CD4-positive, alpha-beta T cell treated with Interleukin-15 for 4 hours (primary cell): ENCODE measurements at places on chromosomes 7 and 10.

GRCh38 chr10:72090326-72090725, 2.0 kb upstream of the SPOCK2 start:
- no peak for DNase-seq

- no peak for DNase-seq
Observed at GRCh38 chr10:131869344-131869743, 31.5 kb upstream of the PPP2R2D start.

DNA sequence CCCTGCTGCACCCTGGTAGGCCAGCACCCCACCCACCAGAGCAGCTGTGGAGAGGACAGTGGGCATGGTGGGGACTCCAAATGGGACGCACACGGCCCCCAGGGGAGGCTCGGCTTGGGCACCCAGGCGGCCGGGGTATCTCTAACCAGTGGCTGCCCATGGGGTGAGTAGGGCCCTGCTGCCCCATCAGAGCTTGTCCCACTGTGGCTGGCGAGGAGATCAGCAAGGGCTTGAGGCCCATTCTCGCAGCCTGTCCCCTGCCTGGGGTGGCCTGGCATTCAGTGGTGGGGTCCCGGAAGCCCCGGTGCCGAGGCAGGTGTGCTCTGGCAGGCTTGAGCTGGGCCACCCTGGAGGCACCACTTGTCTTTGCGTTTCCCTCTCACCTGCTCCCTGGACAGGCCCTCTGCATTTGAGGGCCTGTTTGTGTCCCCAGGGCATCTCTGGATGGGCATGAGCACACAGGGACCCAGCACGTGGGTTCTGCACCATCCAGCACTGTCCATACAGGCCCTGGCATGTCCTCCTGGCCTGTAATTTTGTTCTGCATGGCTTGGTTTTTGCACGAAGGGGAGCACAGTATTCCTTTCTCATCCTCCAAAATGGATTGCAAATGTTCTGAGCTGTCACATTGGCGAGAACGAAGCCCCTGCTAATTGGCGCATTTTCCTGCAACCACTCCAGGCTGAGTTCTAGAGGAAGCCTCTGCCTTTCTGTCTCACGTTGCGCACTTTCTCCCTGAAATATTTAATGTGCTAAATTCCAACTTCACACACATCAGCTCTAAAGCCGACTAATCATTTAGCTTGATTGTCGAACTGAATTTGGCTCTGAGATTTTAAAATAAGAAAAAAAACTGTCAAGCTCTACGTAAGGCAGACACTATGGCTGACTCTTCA, 27.2 kb downstream of the PWWP2B start:
- DNase-seq: no peak

GRCh38 chr10:111023060-111023459, 53.8 kb upstream of the ADRA2A start:
- DNase-seq: no peak

- DNase-seq: no peak
Observed at GRCh38 chr7:112130729-112131410, 75.3 kb downstream of the DOCK4 start.

GRCh38 chr7:130958846-130959245, 224.8 kb upstream of the KLF14 start:
- DNase-seq: no peak

DNA sequence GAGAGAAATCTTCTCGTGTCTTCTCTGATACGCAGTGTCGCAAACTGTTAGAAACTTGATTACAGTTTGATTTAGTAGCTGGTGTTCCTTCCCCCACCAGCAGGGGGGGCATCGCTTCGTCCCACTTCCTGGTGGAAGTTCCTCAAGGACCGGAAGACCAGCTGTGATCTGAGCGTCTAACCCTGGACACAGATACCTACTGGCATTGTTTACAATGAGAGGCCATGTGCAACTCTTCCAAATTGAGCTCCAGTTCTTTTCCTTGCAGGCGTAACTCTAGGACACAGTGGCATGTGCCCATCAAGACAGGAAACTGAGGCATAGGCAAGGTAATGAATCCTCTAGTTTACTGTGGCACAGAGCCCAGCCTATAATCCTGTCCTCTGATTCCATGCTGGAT, 219.0 kb downstream of the CCDC3 start:
- DNase-seq: peak; percentile 18
